ENCODE measurements at places on chromosomes 7 and 10.

DNA sequence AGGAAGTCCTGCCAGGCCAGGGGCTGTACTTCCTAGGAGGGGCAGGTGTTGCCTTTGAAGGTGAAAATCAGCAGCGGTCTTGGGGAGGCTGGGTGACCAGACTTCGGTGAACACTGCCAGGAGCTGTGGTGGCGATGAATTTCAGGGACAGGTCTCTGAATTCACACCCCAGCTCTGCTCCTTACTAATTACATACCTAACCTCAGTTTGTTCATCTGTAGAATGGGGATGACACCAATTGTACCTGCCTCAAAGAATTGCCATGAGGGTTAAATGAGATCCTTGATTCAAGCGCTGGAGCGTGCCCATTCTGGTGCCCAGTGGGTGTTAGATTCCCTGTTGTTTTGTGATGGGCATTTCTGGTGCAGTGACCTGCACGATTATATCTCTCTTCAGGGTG lies 102.8 kb downstream of the TACC2 start:
- DNase-seq, result no peak

- no peak for DNase-seq
Measured at GRCh38 chr10:6956562-6956961, 376.5 kb upstream of the PRKCQ start.

GRCh38 chr10:63720676-63721075 lies 199.5 kb downstream of the REEP3 start:
- DNase-seq, result no peak

GRCh38 chr7:18189500-18190126 lies 162.0 kb upstream of the PRPS1L1 start:
- no peak for DNase-seq

DNA sequence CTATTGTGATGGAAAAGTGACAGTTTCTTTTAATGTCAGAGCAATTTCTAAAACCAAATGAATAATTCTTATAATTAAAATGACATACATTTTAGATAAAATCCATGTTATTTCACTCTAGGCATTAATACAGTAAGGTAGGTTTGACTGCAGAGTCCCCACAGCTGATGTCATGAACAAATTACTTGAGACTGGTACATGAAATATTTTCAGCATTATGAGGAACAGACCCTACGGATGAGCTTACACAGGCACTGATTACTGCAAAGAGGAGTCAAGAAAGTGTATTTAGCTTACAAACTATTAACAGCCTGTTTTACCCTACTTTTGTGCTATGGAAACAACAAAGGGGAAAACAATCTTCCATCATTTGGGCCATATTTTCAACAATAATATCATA lies 8.9 kb downstream of the COL1A2 start:
- no peak for DNase-seq

DNA sequence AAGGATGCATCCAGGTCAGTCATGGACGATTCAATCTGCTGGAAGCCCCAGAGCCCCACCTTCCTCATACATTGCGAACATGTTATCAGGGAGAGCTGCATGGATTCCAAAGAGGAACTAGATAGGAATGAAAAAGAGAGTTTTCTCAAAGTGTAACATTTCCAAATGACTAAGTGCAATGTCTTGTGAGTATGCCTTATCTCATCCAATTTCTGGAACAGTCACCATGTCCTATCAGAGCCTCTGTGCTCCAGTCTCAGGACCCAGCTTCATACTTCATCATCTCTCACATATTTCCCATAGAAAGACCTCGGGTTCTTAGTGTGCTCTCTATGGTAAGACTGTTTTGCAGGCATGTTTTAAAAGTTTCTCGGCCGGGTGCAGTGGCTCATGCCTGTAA lies 26.8 kb downstream of the ZC3HC1 start:
- DNase-seq, result no peak

GRCh38 chr10:129942936-129943715 lies 20.9 kb downstream of the EBF3 start:
- no peak for DNase-seq

GRCh38 chr7:131735101-131735500 lies 178.7 kb upstream of the PODXL start:
- no peak for DNase-seq

GRCh38 chr7:48033922-48034321 lies 1.4 kb upstream of the C7orf57 start:
- DNase-seq, result no peak

Data from epithelial cell of prostate (primary cell).